ENCODE measurements at places on chromosomes 6 and 20.

- DNase-seq = no peak
These were observed 71.6 kb downstream of the GJA1 start for GRCh38 chr6:121506761-121507754.

GRCh38 chr20:53678990-53679596, 85.5 kb upstream of the ZNF217 start:
- no peak for DNase-seq

GRCh38 chr6:119620846-119621555, 271.4 kb upstream of the MAN1A1 start:
- no peak for DNase-seq

GRCh38 chr6:87879132-87879861, 168.3 kb upstream of the SPACA1 start:
- peak; percentile 99 for DNase-seq

DNA sequence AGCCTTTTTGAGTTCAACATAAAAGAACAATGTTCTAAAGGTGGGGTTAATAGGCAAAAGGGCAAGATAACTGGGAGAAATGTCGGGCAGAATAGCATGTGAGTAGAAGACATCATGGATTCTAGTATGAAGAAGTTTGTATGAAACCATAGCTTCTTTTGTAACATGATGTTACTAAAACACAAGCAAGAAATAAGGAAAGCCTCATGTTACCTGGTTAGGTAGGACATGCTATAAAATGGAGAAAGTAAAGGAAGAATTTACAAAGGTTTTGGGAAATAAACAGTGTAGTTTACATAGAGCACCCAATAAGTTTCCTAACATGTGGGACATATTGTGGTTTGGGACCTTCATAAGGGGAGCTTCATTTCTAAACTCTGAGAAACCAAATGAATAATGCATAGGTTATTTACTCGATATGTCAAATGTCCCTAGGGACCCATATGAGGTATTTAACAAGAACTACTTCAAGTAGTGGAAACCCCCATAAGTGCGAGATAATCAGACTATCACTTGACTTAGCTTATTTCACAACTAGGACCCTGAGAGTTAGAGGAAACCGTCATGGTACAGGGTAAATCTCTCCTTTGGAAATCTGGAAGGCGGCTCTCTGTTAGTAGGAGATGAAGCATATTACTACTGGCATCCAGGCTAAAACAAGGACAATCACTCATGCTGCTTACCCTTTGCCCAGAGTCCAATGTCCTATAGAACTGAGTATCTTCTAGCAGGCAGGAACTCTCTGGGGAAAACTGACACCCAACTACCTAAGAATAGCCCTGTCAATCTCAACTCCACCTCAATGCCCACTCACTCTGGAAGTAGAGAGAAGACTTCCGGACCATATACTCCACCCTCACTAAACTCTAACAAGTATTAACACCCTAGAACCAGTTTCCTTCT, 57.5 kb downstream of the ILRUN start:
- DNase-seq = no peak

DNA sequence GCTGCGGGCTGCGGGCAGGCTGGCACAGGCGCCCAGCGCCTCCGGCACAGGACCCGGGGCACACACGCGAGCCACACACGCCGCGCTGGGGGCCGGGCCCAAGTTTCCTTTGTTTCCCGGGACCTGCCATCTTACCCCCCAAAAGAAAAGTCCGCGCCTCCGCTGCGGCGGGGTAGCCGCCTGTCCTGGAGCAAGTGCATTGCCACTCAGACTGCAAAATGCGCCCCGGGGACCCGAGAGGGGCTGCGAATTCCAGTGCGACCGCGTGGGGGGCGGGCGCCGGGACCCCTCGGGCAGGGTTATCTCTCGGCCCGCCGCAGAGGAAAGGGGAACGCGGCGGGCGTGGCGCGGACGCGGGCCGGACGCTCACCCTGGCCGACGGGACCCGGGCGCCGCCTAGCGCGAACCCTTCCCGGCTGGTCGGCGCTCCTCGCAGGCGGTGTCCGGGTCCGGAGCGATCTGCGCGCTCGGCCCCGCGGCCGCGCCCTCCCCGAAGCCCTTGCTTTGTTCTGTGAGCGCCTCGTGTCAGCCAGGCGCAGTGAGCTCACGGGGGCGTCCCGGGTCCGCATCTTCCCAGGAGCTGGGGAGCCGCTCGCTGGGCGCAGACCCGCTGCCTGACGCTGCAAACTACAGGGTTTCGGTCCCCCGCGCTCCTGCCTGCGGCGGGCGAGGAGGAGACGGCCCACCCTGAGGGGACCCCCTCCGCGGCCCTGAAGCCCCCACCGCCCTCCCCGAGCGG, 639 bp upstream of the CD24 start:
- peak; percentile 72 for DNase-seq

DNA sequence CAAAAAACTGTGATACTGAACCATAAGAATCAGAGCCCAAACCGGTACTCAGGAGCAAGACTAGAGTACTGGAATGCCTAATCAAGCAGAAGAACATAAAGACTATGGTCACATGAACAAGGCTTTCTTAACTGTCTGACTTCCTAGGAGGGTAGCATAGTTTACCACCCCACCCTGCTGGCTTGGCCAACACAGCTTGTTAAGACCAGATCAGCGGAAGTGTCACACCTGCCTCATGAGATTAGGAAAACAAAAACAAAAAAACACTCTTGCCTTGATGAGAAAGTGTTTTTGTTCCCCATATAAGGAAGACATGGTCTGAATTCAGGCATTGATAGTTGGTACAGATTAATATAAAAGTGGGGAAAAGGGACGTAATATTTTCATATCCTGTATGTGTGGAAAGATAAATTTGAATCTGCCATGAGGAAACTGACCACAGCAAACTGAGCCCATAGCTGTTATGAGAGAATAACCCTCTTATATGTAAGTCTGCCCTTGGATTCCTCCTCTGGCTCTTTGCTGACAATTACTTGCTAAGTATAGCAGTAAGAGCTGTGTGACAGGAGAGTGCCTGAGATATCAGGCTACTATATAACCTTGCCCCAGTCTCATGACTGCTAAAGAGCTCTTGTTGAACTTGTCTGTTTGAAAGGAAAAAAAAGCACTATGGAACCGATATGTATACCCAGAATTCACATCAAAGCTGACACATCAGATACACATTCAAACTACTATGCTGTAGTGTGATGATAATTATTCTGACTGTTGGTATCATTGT, 197.1 kb downstream of the EPHA7 start:
- no peak for DNase-seq

- DNase-seq = no peak
These were observed 131.2 kb upstream of the BTN3A2 start for GRCh38 chr6:26233649-26234420.

- DNase-seq = no peak
These were observed 259.0 kb downstream of the SYNE1 start for GRCh38 chr6:152378169-152378568.

- no peak for DNase-seq
These were observed 13.0 kb downstream of the PSMF1 start for GRCh38 chr20:1131354-1131753.

DNA sequence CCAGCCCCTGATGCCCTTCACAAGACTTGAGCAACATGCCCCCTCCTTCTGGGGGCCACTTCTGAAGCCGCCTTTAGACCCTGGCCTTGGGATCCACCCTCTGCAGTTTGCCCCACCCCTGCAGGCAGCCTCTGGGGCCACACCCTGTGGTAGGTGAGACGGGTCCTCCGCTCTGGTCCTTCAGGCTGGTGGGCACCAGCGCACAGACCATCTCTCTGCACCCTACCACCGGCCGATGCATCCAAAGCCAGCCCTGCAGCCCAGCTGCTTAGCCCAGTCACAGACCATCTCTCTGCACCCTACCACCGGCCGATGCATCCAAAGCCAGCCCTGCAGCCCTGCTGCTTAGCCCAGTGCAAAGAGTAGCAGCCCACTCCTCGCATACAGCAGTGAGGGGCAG, 159.3 kb upstream of the ECI2 start:
- no peak for DNase-seq

DNA sequence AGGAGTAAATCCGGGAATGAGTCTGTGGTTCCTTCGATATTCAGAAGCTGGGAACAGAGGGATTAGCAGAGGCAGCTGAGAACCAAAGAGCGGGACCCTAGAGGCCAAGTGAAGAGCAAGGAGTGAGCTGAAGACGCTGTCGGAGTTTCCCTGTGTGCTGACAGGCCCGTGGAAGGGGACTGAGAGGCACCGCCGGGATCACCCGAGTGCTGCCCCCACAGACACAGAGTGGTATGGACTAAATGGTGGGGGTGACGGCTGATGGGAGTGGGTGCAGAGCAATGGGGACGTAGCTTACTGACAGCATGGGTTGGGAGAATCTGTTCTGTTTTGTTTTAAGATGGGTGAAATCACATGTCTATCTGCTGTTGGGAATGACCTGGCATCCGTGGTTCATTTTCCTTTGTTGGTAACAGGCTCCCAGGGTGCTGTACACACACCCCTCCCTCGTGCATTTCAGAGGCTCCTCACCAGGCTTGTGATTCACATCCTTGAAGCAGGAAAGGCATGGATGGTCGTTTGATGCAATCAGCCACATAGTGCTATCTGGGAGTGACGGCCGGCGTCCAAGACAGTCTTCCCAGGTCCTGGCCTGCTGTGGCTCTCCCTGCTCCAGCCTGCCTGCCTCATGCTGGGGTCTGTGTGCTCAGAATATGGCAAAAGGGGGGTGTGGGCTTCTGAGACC, 97.4 kb downstream of the THBS2 start:
- DNase-seq = no peak

Data from NCI-H2171 treated with DMSO at 0.1 percent for 48 hours (cell line).